ENCODE measurements at places on chromosomes 5 and 9. TPM values are rescaled to one million over a fixed set of nuclear protein-coding genes. Genes with fewer than 3 reads are reported as not detected.

The TAF11L10 gene
- total RNA-seq: not detected

The SLC6A18 gene
- total RNA-seq: not detected

DNA sequence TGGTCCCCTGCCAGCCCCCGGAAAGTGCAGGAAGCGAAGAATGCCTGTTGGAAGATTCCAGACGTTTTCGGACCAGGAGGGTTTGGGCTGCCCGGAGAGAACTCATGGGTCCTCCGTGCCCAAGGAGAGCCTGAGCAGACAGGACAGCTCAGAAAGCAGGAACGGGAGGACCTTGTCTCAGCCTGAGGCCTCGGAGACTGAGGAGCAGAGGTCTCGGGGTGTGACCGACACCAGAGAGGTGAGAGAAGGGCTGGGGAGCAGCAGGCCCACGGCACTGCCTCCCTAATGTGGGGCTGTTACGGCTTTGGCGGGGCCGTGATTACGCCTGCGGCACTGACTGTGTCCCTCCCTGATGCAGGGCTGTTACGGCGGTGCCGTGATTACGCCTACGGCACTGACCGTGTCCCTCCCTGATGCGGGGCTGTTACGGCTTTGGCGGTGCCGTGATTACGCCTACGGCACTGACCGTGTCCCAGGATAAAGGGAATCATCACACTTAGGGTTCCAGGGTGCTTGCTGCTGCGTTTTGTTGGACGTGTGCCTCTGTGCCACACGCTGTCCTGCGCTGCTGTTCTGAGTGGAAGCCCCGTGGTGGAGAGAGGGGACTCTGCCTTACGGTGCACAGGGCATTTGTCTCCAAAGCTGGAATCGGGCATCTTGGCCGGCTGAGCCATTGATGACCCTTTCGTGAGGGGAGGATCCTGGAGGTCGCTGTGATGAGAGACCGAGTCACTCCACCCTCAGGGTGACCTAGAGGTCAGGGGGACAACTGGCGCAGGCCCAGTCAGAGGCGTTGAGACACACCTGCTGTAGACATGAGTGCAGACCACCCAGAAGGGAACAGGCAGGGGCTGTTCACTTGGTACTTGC is 25.7 kb downstream of the CEP72 start:
- H3K4me3 ChIP-seq: no peak overlapping the region
- H3K27ac ChIP-seq: no peak overlapping the region

DNA sequence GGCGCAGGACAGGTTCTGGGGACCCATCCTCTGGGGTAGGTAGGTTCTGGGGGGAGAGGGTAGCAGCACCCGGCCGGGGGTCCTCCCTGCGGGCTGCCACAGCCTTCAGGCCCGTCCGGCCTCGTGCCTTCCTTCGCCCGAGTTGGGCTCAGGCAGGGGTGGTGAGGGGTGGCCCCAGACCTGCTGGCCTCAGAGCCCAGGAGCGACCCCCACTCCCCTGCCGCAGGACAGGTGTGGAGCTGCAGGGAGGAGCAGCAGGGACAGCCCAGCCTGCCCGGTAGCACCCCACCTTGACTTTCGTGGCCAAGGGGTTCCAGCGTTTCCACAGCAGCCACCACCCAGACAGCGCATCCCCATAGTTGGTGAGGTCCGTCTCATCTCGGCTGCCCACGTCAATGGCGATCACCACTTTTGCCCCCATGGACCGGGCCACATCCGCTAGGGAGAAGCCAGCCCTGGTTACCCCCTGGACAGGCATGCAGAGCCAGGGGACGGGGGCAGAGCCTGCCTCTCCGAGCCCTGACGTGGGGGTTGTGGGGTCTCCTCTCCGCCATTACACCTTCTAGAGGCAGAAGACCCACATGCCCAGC is 3.4 kb upstream of the NSMF start:
- no peak overlapping the region for H3K4me3 ChIP-seq
- no peak overlapping the region for H3K27ac ChIP-seq
- no peak for DNase-seq
- H3K27me3 ChIP-seq: no peaks in the 10 kb centered on the region
- H3K4me1 ChIP-seq: peaks cover 29% of the 10 kb centered on the region

The SHC3 gene
- total RNA-seq: 29.8 TPM

DNA sequence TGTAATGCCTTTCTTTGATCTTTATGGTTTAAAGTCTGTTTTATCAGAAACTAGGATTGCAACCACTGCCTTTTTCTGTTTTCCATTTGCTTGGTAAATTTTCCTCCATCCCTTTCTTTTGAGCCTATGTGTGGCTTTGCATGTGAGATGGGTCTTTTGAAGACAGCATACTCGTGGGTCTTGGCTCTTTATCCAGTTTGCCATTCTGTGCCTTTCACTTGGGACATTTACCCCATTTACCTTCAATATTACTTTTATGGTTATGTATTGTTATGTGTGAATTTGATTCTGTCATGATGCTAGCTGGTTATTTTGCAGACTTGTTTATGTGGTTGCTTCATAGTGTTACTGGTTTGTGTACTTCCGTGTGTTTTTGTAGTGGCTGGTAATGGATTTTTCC is 59.2 kb downstream of the YTHDC2 start:
- no peak overlapping the region for H3K4me3 ChIP-seq
- H3K36me3 ChIP-seq: peaks cover 16% of the 10 kb centered on the region
- no peaks in the 10 kb centered on the region for H3K4me1 ChIP-seq
- no peak for DNase-seq

DNA sequence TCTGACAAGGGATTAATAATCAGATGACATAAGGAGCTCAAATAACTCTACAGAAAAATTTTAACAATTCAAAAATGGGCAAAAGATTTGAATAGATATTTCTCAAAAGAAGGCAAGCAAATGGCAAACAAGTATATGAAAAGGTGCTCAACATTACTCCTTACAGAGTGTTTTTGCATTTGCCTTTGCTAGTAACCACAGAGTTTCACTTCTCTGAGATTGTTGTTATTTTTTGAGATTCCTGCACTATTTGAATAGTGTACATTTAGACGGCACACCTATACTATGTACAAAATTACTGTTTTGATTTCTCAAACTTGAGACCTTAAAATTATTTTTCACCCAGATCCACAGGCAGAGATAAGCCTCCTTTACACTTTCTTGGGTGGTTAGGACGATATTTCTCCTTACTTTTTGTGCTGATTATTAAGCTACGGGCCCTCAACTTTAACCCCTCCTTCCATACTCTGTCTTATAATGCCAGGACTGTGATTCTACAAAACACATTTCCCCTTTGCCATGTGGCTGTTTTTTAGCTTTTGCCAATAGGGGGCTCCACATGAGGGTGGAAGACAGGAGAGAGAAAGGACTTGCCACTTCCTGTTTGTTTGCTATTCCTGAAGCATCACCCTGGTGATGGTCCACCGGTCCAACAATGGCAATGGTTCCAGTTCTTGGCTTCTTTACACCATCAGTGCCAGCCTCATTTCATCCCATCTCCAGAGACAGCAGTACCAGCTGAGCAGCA is 65.0 kb upstream of the DAP start:
- DNase-seq: no peak
- no peaks in the 10 kb centered on the region for H3K4me1 ChIP-seq
- no peak overlapping the region for H3K27ac ChIP-seq
- no peak overlapping the region for H3K4me3 ChIP-seq
- no peaks in the 10 kb centered on the region for H3K27me3 ChIP-seq
- H3K36me3 ChIP-seq: no peaks in the 10 kb centered on the region

DNA sequence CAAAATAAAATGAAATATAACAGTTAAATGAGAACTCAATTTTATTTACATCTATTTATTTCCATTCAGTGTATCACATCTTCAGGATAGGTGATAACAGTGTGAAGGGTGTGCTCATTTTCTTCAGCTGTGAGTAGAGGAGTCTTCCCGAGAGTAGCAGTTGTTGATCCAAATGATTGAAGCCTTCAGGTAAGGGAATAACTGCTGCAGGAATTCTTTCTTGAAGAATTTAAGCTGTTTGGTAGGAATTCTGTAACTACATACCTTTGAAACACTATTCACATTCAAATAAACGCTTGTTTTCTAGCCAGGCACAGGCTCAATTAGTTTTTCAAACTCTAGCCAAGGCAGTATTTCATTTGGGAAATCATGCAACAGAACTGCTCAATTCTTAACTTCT is 15.3 kb downstream of the SRP19 start:
- H3K4me3 ChIP-seq: no peak overlapping the region
- no peaks in the 10 kb centered on the region for H3K27me3 ChIP-seq
- no peak for DNase-seq
- no peak overlapping the region for H3K27ac ChIP-seq
- H3K4me1 ChIP-seq: no peaks in the 10 kb centered on the region
- peaks cover 22% of the 10 kb centered on the region for H3K36me3 ChIP-seq

The PTPRD gene
- total RNA-seq: 97.4 TPM

DNA sequence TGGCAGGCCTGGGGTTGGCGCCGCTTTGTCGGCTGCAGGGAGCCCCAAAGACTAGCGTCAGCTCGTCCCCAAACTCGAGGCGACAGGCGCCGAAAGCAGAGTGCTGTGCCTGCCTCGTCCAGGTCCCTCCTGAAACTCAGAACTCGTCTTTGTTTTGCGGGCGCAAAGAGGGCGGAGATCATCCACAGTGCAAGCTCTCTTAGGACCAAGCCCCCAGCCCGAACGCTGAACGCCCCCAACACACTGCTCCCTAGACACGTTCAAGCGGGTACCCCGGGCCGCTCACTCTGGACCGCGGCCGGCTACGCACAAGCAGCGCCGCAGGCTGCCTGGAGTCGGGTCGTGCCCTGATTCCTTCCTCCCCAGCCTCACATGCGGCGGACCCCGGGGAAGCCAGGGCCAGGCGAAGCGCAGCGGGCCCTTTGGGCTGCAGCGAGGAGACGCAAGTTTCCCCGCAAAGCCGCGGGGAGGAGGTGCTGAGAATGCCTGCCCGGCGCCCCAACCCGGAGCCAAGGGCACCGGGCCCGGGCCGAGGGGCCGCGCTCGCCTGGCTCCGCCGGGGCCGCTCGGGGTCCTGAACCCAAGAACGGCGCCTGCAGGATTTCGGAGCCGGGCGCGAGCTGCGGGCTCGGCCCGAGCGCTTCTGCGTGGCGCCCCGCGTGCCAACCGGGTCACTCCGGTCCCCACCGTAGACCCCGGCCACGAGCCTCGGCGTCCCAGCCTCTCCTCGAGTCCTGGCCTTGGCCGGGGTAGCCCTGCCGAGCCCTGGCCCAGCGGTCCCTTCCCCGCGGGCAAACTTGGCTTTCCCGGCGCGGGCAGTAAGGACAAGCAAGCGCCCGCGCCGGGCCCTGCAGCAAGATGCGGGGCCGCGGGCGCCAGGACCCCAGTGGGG is 738 bp downstream of the FSTL4 start:
- H3K36me3 ChIP-seq: no peaks in the 10 kb centered on the region
- H3K4me3 ChIP-seq: peak overlapping the region; percentile 38
- no peak overlapping the region for H3K27ac ChIP-seq
- no peak for DNase-seq
- H3K27me3 ChIP-seq: peaks cover 62% of the 10 kb centered on the region

DNA sequence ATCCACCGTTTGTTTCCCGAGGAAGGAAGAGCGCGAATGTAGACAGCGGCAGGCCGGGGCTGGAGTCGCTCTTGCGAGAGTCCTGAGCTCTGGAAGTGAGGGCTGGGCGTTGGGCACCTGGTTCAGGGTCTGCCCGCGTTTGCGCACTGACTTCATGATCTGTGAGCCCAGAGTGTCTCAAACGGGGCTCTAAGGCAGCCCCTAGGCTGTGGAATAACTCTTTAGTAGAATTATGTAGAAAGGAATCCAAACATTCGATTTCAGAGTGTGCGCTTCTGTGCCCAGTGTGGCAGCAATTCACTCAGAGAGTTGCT is 478 bp upstream of the GGTA1 start:
- peaks cover 29% of the 10 kb centered on the region for H3K4me1 ChIP-seq
- H3K27ac ChIP-seq: no peak overlapping the region
- H3K4me3 ChIP-seq: peak overlapping the region; percentile 43
- DNase-seq: no peak
- H3K36me3 ChIP-seq: no peaks in the 10 kb centered on the region

The HRH2 gene
- total RNA-seq: 2.6 TPM

DNA sequence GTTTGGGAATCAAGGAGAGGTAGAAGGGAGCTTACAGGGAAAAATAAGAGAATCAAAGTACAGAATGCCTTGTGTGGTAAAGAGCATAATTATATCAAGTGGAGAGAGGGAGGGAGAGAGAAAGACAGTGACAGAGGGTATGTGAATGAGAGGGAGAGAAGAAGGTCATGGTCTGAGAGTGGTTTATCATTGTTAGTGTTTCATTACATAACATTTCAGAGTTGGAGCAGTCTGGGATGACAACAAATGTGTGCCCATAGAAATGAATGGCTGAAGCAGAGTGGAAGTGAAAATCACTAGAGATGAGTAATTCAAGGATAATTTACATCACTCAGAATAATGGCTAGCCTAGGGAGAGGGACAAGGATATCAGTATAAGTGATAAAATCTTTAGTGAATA is 799.2 kb downstream of the TLE1 start:
- DNase-seq: no peak
- H3K27me3 ChIP-seq: no peaks in the 10 kb centered on the region
- no peaks in the 10 kb centered on the region for H3K4me1 ChIP-seq
- no peaks in the 10 kb centered on the region for H3K36me3 ChIP-seq

The FBP2 gene
- 8.0 TPM for total RNA-seq

The NR2F1-AS1 gene
- 71.5 TPM for total RNA-seq

DNA sequence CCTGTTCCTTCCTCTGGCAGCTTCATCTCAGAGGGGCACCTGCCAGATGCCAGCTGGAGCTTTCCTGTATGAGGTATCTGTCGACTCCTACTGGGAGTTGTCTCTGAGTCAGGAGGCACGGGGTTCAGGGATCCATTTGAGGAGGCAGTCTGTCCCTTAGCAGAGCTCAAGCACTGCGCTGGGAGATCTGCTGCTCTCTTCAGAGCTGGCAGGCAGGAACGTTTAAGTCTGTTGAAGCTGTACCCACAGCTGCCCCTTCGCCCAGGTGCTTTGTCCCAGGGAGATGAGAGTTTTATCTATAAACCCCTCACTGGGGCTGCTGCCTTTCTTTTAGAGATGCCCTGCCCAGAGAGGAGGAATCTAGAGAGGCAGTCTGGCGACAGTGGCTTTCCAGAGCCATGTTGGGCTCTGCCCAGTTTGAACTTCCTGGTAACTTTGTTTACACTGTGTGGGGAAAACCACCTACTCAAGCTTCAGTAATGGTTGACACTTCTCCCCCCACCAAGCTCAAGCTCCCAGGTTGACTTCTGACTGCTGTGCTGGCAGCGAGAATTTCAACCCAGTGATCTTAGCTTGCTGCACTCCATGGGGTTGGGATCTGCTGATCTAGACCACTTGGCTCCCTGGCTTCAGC is 11.8 kb upstream of the ITGA2 start:
- H3K36me3 ChIP-seq: no peaks in the 10 kb centered on the region
- H3K27ac ChIP-seq: no peak overlapping the region
- no peak for DNase-seq
- no peaks in the 10 kb centered on the region for H3K27me3 ChIP-seq

DNA sequence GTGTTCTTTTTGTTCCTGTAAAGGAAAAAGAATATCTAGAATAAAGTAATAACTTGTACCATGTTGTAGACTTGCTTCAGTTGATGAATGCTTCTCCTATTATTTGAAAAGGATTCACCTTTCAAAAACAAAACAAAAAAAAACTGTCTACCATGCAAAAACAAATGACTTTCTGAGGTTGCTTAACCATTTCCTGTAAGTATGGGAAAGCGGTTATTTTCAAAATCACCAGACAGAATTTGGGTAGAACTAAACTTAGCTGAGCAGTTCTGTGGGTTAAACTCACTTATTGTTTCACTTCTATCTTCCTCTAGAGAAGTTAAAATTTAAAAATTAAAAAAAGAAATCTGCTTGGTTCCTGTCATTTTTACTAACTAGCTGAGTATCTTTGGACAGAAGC is 25.2 kb downstream of the LNPEP start:
- DNase-seq: no peak
- no peaks in the 10 kb centered on the region for H3K27me3 ChIP-seq
- H3K27ac ChIP-seq: no peak overlapping the region
- H3K4me3 ChIP-seq: no peak overlapping the region
- no peaks in the 10 kb centered on the region for H3K4me1 ChIP-seq
